HS-5 (cell line): ENCODE measurements at places on chromosomes 4 and X.

DNA sequence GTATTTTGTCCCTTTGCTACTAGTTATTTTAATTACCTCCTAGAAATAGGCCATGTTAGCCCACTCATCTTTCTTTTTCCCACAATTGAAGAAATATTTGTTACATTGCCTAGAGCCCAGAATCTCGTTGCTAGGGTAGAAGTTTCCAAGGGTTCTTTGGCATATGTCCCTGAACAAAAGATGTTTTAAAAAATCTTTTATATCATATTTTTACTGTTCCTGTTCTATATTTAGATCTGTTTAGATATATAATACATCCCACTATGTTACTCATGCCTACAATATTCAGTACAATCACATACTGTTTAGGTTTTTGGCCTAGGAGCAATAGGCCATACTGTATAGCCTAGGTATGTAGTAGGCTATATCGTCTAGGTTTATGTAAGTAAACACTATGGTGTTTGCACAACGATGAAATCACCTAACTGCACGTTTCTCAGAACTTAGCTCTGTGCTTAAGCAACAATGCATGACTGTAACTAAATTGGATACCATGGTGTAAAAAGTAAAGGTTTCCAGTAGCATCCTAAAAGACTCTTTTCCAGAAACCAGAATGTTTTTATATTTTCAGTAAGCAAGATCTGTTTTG lies 236.0 kb upstream of the SLIT2 start:
- no peak for DNase-seq

GRCh38 chr4:24174602-24175001 lies 284.8 kb upstream of the PPARGC1A start:
- no peak for DNase-seq

DNA sequence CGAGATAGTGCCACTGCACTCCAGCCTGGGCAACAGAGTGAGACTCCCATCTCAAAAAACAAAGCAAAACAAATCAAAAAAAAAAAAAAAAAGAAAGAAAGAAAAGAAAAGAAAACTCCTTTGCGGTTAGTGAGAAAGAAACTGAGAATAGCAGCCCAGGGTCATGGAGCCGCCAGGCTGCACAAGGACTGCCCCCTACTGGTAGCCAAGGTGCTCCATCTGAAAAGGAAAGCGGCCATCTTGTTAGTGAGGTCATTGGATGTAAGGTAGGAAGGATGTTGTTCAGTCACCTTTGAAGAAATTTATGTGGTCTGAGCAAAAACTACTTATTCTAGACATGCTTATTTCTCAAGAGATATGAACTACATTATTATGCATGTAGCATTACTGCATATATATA lies 660.6 kb upstream of the TENM3 start:
- DNase-seq = no peak

DNA sequence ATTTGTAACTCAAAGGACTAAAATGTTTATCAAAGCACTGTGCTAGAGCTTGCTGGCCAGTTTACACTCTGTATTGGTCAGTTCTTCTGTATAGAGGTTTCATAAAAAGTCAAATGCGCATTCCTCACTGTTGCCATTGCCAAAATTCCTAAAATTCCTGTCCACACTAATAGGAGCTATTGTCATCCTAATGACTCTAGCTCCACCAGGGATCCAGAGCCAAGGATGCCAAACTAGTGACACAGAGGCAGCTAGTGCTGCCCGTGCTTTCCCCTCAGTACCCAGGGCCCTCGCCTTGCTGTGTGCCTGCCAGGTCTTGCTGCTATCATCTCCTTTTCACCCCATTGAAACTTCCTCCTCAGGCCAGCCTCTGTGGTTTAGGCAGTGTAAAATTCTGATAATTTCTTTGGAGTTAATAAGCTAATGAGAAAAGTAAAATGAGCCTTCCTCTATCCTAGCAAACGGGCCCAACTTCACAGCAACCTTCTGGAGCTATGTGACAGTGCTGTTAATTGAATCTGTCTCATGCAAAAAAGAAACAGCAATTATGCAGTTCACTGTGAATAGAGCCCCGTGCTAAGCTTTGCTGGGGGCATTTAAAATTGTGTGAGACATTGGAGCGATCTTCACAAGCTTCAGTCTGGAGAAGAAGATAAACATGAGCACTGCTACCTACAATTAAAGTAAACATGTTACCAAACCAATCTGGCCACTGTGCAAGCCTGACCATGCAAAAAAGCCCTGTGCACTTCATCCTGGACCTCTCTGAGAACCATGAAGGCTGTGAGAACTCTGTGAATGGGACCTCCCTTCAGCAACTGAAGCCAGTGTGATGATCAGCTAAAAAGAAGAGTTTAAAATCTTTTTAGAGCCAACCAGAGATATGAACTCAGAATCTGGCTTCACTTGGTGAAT lies 43.1 kb upstream of the FGF2 start:
- DNase-seq = peak; percentile 93

DNA sequence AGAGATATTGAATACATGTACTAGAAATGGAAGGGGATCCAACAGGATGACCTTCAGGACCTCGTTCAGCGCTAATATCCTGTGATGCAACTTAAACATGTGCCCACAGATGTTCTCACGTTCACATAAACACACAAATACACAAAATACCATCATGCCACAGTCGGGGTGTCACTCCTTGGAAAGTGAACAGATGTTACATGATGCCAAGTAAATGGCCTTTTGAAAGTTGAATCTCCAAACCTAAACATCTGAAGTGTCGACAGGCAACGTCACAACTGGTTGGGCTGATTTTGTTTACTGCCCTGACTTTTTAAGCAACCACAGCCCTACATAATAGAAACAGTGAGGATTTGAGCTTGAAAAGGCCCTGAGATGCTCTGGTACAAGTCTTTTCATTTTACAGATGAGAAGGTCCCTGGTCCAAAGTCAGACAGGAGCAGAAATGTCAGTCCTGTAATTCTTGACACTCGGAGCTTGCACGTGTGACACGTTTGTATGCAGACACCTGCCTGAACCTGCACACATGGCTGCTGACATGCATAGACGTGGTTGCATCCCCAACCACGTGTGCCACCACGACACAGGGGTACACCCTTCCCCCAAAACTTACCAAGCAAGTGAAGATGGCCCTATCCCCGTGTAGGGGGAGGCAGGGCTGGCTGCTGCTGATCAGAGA lies 23.5 kb upstream of the BCORL1 start:
- DNase-seq = no peak

GRCh38 chrX:40543661-40544328 lies 37.0 kb upstream of the ATP6AP2 start:
- no peak for DNase-seq
